ENCODE measurements at places on chromosomes 5 and 9. TPM values are rescaled to one million over a fixed set of nuclear protein-coding genes. Genes with fewer than 3 reads are reported as not detected.

DNA sequence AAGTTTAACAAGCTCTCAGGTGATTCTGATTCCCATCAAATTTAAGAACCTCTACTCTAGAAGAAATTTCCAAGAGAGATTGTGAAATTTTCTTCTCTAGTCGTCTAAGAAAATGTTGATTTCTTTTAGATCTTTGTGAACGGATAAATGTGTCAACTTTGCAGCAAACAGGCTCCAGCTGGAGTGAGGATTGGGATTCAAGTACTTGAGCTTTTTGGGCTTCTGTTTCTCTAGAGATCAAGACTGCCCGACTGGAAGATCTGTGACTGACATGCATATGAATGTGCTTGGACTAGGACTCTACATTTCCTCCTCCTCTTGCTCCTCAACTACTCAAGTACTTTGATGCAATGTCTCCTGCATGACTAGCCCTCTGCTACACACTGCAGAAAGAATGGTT, 388.3 kb downstream of the TMEM38B start:
- no peak for DNase-seq

DNA sequence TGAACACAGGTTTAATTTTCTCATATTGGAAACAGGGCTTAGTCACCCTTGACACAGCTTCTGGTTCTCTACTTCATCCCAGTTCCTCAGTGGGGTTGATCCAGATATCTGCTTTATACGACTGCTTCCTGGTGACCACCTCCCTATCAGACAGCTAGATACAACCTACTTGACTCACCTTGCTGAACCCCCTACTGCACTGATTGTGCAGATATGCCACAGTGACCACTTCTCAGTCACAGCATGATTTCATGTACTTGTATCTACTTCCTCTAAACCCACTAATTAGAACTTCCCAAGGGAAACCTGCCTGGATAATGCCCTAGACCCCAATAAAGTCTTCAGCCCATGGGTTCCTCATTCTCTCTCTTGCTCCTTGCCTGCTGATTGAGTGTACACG, 18.4 kb upstream of the RFK start:
- no peak for DNase-seq

SPATA6L gene
- 1.1 TPM for total RNA-seq

HNRNPA0 gene
- total RNA-seq = 8.7 TPM
